ENCODE measurements at places on chromosomes 6 and 20.
A peak's percentile ranks its signal among the peaks of the same experiment; 100 is the strongest.

DNA sequence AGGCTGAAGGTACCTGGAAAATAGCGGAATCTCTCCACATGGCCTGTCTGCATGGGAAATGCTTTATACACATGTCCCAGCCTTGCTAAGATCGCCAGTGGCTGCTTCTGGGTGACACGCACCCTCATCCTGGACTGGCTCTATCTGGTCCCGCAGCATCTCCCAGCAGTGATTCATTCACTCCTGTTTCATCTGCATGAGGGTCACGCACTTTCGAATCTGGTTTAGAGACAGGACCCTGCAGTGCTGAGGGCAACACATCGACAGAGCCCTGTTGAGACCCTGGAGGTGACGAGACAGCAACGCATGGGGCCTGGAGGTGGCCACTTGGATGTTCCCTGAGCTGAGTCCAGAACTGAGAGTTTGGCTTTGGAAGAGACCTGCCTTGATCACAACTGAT, 136.5 kb downstream of the SMOC2 start:
- DNase-seq: no peak

GRCh38 chr20:19026121-19026878, 186.1 kb upstream of the SLC24A3 start:
- DNase-seq: no peak

- DNase-seq: no peak
Measured at GRCh38 chr20:47356220-47356525, 326 bp downstream of the ZMYND8 start.

DNA sequence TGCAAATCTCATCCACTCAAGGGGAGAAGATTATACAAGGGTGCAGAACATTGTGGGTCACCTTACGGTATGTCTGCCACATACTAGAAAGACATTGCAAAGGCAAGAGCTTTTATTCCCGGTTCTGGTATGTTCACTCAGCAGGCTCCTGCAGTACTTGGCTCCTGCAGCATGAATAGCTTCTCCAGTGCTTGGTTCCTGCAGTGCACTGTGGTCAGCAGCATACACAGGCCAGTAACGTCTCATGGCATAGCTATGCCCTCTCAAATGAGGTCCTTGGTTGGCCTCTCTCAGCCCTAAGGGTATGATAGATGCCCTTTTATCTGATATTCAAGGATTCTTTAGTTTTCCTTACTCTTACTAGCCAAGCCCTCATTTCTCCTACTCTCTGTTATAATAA, 12.6 kb downstream of the TCP11 start:
- no peak for DNase-seq

DNA sequence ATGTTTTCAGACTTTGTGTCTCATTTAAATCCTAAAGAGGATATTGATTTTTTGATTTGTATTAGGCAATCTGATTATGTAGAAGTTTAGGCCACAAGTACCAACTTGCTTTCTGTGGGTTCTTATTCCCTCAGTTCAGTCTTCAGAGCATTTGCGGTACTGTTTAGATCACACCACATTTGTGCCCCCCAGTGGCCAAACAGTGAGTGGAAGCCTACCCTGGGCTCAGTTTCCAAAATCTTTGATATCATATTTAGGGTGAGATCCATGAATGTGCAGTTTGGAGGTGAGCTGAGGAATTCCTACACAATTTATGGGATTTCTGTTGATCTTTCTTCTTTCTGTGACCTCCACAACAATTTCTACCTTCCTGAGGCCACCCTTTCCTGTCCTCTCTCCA, 92.3 kb upstream of the FUT9 start:
- peak; percentile 9 for DNase-seq

GRCh38 chr6:144351379-144352127, 66.4 kb downstream of the UTRN start:
- no peak for DNase-seq

DNA sequence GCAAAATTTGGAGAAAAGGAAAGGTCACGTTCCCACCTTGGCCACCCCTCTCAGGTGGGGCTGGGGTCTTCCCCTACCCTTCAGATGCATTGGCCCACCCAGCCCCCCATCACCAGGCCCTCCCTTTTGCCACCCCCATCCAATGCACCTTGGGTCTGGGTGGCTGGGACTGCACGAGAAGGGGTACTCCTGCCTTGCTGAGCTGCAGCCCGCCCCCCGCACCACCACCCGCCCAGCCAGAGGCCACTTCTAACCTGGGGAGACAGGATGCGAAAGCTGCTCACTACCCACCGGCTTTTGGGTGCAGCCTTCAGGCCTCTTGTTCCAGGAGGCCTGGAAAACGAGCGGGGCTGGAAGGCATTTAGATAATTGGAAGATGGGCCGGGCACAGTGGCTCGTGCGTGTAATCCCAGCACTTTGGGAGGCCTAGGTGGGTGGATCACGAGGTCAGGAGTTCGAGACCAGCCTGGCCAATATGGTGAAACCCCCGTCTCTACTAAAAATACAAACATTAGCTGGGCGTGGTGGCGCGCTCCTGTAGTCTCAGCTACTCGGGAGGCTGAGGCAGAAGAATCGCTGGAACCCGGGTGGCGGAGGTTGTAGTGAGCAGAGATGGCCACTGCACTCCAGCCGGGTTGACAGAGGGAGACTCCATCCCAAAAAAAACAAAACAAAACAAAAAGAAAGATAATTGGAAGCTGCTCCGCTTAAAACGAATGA, 1.2 kb upstream of the CDC25B start:
- DNase-seq: no peak

GRCh38 chr20:43448748-43449535, 8.8 kb upstream of the SRSF6 start:
- DNase-seq: peak; percentile 50

- DNase-seq: no peak
Measured at GRCh38 chr6:159043947-159044346, 844 bp downstream of the TAGAP start.

GRCh38 chr6:75211920-75212590, 6.2 kb upstream of the COL12A1 start:
- no peak for DNase-seq

- no peak for DNase-seq
Measured at GRCh38 chr6:18204691-18205090, 49.5 kb downstream of the KDM1B start.

DNA sequence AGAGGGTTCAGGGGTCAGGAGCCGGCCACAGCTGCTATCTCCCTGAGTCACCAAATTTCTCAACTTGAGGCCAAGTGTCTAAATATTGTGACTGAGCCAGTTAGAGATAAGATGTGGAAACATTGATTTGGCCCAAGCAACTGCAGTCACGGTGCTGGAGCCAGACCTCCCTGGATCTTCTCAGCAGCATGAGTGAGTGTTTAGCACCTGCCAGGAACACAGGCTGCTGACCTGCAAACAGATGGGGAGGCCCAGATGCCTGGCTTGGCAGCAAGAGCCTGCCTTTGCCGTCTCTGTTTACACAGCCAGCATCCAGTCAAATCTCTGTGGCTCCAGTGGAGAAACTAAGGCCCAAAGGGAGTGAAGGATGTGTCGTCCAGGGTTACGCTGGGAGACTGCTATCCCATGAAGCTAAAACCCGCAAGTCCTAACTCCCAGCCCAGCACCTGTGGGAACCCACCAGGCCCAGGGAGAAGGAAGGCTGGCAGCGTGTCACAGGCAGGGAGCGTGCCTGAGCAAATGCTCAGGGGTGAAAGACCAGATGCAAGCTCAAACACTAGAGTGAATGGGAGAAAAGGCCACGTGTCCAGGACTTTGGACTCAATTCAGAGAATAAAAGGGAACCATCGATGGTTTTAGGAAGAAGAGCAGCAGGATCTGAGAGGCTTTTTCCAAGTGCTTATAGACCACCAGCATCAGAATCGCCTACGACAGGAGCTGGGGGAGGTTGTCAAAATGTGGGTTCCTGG, 15.9 kb upstream of the PTGIS start:
- no peak for DNase-seq
